ENCODE measurements at places on chromosomes 2 and 18.
A peak's percentile ranks its signal among the peaks of the same experiment; 100 is the strongest.

DNA sequence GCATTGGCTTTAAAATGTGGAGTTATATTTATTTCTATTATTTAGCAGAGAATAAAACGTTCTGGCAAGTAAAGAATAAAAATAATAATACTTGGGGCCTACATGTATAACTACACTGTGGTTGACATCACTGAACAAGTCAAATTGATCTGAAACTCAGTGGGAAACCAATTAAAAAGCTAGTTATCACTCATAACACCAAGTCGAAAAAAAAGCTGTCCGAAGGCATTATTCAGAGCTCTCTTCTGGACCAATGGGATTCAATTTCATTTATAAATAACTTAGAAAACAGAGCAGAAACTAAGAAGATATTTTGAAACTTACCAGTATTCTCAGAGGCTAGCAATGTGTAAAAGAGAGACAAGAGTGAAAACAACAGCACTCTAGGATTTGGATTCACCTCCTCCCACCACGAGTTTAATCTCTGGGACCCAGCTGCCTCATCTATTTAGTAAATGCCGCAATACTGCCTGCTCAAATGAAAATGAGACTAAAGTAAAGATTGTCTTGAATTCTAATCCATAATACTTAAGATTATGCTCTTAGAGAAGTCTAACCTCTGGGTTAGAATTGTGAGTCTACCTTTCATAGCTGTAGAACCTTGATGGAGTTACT lies 128.4 kb downstream of the NBAS start:
- DNase-seq = no peak

- DNase-seq = no peak
These were observed 113.2 kb upstream of the CHST9 start for GRCh38 chr18:27298214-27298804.

DNA sequence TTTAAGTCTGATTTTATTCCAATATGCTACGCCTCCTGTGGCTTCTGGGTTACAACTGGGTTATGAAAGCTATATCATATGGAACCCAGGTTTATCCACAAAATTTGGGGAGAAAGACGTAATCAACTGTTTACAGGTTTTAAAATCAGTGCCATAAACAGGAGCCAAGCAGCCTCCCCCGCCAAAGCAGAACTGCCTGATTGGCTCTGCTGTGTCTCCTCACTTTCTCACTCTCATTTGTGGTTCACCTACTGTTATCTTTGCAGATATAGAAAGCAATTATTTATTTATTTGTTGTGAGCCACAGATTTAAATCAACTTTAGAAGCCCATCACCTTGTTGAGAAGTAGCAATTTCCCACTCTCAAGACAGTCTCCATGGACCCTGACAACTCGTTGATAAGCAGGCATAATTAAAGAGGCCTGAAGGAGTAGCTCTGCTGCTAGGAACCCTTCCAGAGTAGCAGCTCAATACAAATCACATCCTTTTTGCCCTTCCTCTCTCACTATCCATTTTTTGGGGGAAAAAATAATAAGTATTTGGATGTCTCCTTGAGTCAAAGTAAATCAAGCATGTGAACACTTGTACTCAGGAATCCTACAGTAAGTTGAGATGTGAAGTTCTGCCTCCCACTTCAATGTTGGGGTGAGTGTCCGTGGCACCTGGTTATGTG lies 191.0 kb upstream of the CCDC150 start:
- no peak for DNase-seq

- no peak for DNase-seq
These were observed 117.6 kb downstream of the EXOC6B start for GRCh38 chr2:72708236-72708635.

GRCh38 chr2:237501892-237502513 lies 15.0 kb downstream of the MLPH start:
- DNase-seq = no peak

DNA sequence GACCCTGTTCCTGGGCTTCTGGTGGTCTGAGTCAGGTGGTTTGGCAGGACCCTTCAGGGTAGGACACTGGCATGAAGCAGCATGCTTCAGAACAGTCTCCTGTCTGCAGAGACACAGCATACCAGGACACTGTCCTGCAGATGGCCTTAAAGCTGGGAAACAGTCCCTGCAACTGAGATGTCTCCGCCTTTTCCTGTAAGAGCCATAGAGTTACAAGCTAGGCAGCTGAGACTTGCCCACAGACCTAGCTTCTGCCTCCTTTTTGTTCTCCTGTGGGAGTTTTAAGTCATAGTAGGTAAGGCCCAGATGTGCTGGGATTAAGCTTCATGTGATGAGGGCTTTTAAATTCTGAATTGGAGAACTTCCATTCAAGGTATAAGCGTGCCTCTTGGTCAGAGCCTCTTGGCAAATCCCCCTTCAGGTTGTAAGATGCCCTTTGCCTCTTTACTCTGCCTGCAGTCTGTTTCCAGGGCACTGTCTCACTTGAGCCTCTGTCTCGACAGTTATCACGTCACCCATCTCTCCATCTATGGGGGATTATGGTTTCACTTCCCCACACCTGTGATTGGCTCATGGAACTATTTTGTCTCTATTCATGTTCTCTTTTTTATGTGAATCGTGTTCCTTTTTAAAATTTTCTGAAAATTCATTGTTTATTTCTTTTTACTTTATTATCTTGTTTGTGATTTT lies 51.8 kb downstream of the COA5 start:
- no peak for DNase-seq

- no peak for DNase-seq
These were observed 29.1 kb downstream of the FAM178B start for GRCh38 chr2:96957244-96957643.

DNA sequence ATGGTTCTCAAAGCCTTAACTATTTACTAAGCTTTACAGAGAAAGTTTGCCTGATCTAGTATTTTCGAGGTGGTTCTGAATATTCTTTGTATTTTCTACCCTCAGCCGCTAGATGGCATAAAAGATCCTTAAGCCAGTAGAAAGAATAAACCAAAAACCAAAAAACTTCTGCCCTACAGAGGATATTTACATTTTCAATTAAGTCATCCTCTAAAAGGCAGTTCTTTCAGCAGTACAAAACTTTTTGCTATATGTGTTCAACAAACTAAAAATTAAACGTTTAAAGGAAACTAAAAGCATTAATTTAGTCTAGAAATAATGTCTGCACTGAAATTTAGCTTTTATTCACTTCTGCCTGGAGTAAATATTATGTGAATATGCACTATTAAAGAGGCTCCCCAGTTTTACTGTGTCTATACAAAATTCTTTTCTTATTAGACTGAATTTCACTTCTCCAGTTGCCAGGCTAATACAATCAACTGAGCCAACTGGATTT lies 297.5 kb downstream of the PIEZO2 start:
- no peak for DNase-seq

DNA sequence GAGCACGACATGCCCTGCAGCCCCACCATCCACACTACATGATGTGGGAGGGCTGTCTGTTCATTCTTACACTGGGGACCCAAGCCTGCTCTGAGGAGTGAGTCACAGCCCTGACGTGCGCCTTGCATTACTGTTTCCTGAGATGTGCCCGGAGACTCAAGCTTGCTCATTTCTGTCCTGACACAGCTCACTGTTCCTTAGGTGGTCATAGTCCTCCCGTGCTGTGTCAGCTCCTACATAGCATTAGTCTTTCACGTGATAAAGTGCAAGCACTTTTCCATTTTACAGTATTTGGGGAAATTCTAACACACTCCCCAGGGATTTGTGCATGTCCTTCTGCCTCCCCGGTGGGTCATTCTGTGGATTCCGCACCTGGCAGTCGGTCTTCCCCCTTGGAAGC lies 46.2 kb upstream of the TRIM43B start:
- DNase-seq = no peak

GRCh38 chr18:13281406-13281805 lies 62.8 kb downstream of the LDLRAD4 start:
- no peak for DNase-seq

- peak; percentile 76 for DNase-seq
These were observed 161.2 kb upstream of the PIEZO2 start for GRCh38 chr18:11310476-11311086.

GRCh38 chr2:113910110-113910717 lies 20.3 kb downstream of the ACTR3 start:
- DNase-seq = no peak

GRCh38 chr2:55672630-55673029 lies 21.0 kb downstream of the PNPT1 start:
- no peak for DNase-seq

GRCh38 chr2:26345545-26346453 lies at the start of gene SELENOI:
TSS of gene SELENOI (plus strand) at chr2:26346143. CDS start at chr2:26346233, 90 bp downstream.
- DNase-seq = peak; percentile 100

GRCh38 chr18:28560331-28560730 lies 383.4 kb upstream of the CDH2 start:
- no peak for DNase-seq

- DNase-seq = no peak
These were observed 68.6 kb downstream of the PTGR3 start for GRCh38 chr18:75140296-75140695.

GRCh38 chr2:62768615-62769014 lies 63.1 kb downstream of the EHBP1 start:
- DNase-seq = no peak

GRCh38 chr2:10371441-10372196 lies 68.9 kb downstream of the HPCAL1 start:
- no peak for DNase-seq

- DNase-seq = no peak
These were observed 115.2 kb downstream of the ACVR1 start for GRCh38 chr2:157760949-157761348.

DNA sequence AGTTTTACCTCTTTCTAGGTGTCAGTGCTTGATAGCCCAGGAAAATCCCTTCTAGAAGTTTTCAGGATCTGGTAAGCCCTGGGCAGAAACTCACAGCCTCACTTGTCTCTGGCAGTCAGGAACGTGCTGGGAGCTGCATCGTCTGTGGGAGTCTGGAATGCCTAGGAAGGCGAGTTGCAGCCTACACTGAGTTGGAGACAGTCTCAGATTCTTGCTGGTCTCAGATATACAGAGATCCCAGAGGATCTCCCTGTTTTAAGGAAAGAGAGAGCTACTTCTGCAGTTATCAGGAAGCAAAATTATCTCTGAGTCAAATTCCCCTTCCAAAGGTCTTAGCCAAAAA lies 104.4 kb upstream of the CDC42EP3 start:
- DNase-seq = no peak

DNA sequence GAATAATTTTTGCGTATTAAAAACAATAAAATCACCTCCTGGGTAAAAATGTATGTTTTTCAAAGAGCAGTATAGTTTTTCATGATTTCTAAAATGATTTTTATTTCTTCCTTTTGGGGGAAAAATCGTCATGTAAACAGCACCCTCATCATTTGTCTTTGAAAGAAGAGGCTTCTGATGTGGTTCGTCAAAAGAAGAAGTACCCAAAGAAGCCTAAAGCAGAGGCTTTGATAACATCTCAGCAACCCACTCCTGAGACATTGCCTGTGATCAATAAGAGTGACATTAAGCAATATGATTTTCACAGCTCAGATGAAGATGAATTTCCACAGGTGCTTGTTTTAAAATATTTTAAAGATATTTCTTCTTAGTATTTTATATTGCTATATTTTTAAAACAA lies 110.2 kb upstream of the KIF5C start:
- DNase-seq = no peak

GRCh38 chr18:76405681-76406356 lies 89.2 kb downstream of the ZNF516 start:
- peak; percentile 46 for DNase-seq

GRCh38 chr2:69269330-69269729 lies 117.7 kb downstream of the GFPT1 start:
- DNase-seq = no peak

- DNase-seq = no peak
These were observed 39.5 kb upstream of the DYNAP start for GRCh38 chr18:54551590-54551989.

DNA sequence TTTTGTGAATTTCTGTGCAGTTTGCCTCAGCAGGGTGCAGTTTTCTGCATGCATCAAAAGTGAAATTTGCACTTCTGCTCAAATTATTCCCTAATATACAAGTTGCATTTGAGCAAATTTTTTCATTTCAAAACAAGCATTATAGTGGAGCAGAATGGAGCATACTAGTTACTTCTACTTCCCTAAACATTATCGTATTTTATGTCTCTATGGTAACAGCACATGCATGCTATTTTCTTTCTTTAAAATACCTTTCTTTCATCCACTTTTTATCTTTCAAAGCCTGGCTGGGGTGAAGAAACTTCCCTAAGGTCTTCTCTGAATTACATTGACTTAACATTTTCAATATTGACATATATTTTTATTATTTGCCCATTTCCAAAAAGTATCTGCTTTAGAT lies 11.2 kb downstream of the RHBDD1 start:
- no peak for DNase-seq

DNA sequence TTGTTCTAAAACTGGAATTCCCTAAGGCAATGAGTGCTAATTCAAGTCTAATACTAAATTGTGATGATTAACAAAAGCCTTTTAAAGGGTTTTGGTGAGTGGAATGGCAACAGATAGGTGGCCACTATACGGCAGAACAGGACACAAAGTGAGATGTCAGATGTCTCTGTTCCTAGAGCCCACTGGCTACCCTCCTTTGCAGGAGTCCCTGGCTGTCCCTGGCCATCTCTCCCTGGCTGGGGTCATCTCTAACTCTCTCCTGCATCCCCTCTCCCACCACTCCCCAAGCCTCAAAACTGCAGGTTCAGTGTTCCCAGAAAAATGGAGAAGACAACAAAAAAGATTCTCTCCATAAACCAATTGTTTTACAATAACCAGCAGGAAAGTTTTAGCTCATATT lies 79.2 kb downstream of the MDH1 start:
- DNase-seq = no peak

DNA sequence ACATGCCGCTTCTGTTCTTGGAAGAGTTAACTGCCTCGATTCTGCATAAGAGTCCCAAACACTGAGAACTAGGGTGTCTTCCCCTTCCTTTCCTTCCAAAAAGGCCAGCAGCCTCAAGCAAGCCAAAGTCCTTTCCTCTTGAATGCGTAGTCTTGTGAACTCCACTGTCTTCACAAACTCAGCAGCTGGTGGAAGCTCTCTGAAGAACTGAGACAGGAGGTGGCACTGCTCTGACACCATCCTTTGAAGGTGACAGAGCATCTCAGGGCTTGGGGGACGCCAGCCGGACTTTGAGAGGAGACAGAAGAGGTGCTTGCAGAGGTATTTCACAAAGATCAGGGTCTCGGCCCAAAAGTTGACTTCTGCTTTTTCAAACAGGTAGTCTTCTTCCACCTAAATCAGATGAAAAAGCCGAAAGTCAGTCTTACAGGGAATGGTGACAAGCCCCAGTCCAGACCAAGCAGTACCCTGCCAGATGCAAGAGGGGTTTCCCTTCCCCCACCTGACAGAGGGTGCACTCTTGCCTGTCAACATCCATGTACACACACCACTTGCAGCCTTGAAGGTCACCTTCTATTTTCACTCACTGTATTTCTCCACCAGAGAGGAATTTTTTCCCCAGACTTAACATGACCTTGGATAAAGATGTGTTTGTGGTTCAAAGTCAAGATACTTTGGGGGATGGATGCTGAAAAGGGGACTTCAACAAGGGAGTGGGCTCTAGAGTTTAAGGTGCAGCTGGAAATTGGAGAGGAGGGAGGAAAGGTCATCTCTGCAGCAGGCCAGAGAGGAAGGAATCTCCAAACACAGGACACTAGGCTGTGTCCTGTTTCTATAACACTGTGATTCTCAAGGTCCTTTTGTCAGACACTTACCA lies 4.8 kb upstream of the ZFP36L2 start:
- no peak for DNase-seq

GRCh38 chr2:215933151-215933550 lies 80.2 kb downstream of the MREG start:
- no peak for DNase-seq

Measured in endothelial cell (in vitro differentiated cells).